ENCODE measurements at places on chromosomes 3 and 15. TPM values are rescaled to one million over a fixed set of nuclear protein-coding genes. Genes with fewer than 3 reads are reported as not detected.

GRCh38 chr15:38128341-38128781 lies 124.3 kb upstream of the SPRED1 start:
- peak overlapping the region; percentile 12 for H3K27ac ChIP-seq
- H3K36me3 ChIP-seq = no peaks in the 10 kb centered on the region
- no peak for DNase-seq
- H3K27me3 ChIP-seq = no peaks in the 10 kb centered on the region
- H3K4me1 ChIP-seq = no peaks in the 10 kb centered on the region

DNA sequence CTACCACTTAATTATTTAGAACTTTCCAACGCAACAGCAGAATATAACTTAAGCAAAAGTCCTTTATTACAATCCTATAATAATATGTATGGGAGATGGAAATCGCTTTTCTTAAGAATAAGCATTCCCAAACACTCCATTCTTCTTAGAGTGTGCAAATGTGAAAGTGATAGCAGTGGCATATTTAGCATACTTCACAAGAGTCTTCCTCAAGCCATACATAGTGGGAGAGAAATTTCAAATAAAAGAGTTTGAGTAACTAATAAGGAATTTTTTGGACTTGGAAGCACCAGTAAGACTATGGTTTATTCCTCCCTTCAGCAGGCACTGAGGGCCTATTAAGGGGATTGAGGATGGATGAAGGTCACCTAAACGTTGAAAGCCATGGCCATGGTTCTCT lies 22.1 kb upstream of the BNC1 start:
- no peak overlapping the region for H3K4me3 ChIP-seq
- no peaks in the 10 kb centered on the region for H3K36me3 ChIP-seq
- H3K27me3 ChIP-seq = no peaks in the 10 kb centered on the region
- DNase-seq = no peak
- H3K4me1 ChIP-seq = peaks cover 7% of the 10 kb centered on the region

DNA sequence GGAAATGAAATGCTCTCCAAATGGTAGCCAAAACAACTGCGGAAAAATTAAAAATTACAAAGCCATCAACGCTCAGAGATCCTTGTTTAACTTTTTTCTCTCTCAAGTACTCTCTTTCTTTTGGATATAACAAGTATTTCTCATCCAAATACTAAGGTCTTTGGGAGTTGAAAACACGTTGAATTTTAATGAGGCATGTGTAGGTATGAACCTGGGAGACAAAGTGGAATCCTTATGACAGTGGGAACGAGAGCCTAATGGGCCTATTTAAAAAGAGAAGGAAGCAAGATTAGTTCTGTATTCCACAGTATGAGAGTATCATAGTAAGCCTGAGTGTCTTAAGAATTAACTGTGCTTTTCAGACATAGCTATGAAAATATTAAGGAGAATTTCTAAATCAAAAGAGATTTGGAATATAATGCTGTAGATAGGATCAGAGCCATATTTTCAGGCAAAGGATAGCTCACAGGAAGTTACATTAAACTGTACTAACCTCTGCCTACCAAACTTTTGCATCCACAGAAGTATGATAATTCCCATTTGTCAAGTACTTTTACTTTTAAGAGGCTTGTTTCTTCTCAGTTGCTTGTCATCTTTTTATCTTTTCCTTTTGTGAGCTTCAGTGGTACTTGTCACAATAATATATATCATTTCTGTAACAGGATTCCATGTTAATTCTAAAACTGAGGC lies 759 bp downstream of the CD96 start:
- H3K27me3 ChIP-seq = no peaks in the 10 kb centered on the region
- peaks cover 96% of the 10 kb centered on the region for H3K4me1 ChIP-seq
- peak overlapping the region; percentile 12 for H3K4me3 ChIP-seq
- peak overlapping the region; percentile 61 for H3K27ac ChIP-seq

GRCh38 chr15:92719021-92719420 lies 63.4 kb upstream of the FAM174B start:
- H3K27me3 ChIP-seq = peaks cover 24% of the 10 kb centered on the region
- no peak overlapping the region for H3K27ac ChIP-seq
- H3K4me3 ChIP-seq = no peak overlapping the region
- peaks cover 11% of the 10 kb centered on the region for H3K4me1 ChIP-seq
- H3K36me3 ChIP-seq = no peaks in the 10 kb centered on the region
- no peak for DNase-seq

The SLC9A9 gene
- 47.0 TPM for total RNA-seq

The SIDT1 gene
- 81.5 TPM for total RNA-seq

DNA sequence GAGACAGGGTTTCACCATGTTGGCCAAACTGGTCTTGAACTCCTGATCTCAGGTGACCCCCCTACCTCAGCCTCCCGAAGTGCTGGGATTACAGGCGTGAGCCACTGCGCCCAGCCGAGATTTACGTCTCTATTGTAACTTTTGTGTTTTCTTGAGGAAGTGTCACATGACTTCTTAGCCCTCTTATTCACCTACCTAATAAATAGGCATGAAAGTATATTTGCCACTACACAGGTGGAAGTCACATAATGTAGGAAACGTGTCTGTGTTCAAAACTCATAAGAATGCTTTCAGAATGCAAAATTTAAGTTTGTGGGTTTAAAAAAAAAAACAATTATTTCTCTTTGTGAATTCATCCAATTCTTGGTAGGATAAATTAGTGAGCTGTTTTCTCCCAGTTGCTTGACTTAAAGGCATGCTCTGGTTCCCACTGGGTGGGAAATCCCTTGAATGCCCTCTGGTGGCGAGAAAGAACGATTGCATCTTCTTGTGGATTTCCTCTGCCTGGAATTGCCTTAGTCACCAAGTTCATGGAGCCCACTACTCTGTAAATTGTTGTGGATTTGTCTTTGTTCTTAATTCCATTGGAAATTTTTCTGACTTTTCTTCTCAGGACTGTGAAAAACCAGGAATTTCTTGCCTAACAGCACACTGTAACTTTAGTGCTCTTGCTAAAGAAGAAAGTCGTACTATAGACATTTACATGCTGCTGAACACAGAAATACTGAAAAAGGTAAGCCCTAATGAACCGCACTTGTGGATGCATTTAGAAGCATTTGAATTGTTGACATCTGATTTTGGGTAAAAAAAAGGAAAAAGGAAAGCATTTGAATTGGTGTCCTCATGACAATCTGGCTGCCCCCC lies 82.2 kb upstream of the CTDSPL start:
- DNase-seq = no peak
- H3K27me3 ChIP-seq = no peaks in the 10 kb centered on the region
- peaks cover 7% of the 10 kb centered on the region for H3K36me3 ChIP-seq
- H3K4me3 ChIP-seq = no peak overlapping the region
- H3K4me1 ChIP-seq = no peaks in the 10 kb centered on the region
- H3K27ac ChIP-seq = no peak overlapping the region

The FOXB1 gene
- total RNA-seq = not detected

DNA sequence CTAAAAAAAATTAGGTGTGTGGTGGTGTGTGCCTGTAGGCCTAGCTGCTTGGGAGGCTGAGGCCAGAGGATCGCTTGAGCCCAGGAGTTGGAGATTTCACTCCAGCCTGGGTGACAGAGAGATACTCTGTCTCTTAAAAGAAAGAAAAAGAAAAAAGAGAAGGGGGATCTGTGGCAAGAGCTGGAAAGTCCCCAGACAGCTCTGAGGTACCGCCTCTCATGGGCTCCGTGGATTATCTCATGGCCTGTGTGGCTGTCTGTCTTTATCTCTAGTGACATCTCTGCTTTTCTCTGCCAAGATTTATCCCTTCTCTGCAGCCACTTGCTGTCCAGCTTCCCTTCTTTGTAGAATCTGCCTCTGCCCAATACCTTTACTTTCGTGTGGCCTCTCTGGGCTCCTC lies 5.7 kb downstream of the EXOSC7 start:
- no peak overlapping the region for H3K4me3 ChIP-seq
- peaks cover 14% of the 10 kb centered on the region for H3K36me3 ChIP-seq
- no peaks in the 10 kb centered on the region for H3K27me3 ChIP-seq
- H3K27ac ChIP-seq = no peak overlapping the region
- H3K4me1 ChIP-seq = peaks cover 84% of the 10 kb centered on the region

GRCh38 chr15:45117308-45118130 lies 3.4 kb downstream of the DUOXA2 start:
- H3K4me1 ChIP-seq = peaks cover 49% of the 10 kb centered on the region
- peak overlapping the region; percentile 57 for H3K4me3 ChIP-seq
- H3K27me3 ChIP-seq = peaks cover 86% of the 10 kb centered on the region

Measured in spleen (tissue), 13 donors.